ENCODE measurements at places on chromosomes 12 and 14. TPM values are rescaled to one million over a fixed set of nuclear protein-coding genes. Genes with fewer than 3 reads are reported as not detected.

GPR132 gene
- total RNA-seq: 2.1 TPM

KCNH3 gene
- 4.3 TPM for total RNA-seq

NOS1 gene
- not detected for total RNA-seq

PTHLH gene
- 0.40 TPM for total RNA-seq

GYS2 gene
- not detected for total RNA-seq

DNA sequence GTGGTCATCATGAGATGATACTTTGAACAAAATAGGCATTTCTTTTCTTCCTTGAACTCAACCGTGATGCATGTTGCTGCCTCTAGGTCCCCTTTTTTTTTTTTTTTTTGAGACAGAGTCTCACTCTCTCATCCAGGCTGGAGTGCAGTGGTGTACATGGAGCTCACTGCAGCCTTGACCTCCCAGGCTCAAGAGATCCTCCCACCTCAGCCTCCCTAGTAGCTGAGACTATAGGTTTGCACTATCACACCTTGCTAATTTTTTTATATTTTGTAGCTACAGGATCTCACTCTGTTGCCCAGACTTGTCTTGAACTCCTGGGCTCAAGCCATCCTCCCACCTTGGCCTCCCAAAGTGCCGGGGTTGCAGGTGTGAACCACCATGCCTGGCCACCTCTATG is 20.6 kb downstream of the DIP2B start:
- no peak for DNase-seq
